T-cell (primary cell): ENCODE measurements at places on chromosomes 7 and 10.

GRCh38 chr7:21371360-21371759, 56.5 kb upstream of the SP4 start:
- H3K27me3 ChIP-seq: no peaks in the 10 kb centered on the region
- no peak overlapping the region for H3K4me3 ChIP-seq
- H3K36me3 ChIP-seq: no peaks in the 10 kb centered on the region
- no peaks in the 10 kb centered on the region for H3K4me1 ChIP-seq
- H3K27ac ChIP-seq: no peak overlapping the region

- no peaks in the 10 kb centered on the region for H3K27me3 ChIP-seq
- no peaks in the 10 kb centered on the region for H3K4me1 ChIP-seq
- H3K4me3 ChIP-seq: no peak overlapping the region
- peaks cover 72% of the 10 kb centered on the region for H3K36me3 ChIP-seq
These were observed 6.9 kb downstream of the SRI start for GRCh38 chr7:88212918-88213317.

DNA sequence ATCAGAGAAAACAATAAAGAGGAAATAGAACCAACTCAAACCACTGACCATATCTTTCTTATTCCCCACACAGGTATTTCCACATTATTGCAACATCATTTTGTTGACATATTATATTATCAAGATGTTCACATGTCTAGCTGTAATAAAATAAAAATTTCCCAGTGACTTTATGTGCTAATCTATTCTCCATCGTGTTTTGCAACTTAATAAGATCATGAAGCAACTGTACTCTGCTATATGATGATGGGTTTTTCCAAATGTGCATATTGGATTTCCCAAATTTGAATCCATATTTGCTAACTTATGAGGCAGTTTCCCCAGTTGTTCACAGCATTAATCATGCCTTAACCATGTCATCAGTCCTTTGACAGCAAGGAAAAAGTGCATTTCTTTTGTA, 127.8 kb downstream of the ITGB8 start:
- no peaks in the 10 kb centered on the region for H3K36me3 ChIP-seq
- H3K4me3 ChIP-seq: no peak overlapping the region
- H3K27ac ChIP-seq: no peak overlapping the region
- no peak for DNase-seq
- H3K27me3 ChIP-seq: no peaks in the 10 kb centered on the region

GRCh38 chr7:120783273-120783672, 74.7 kb downstream of the TSPAN12 start:
- DNase-seq: no peak
- no peaks in the 10 kb centered on the region for H3K36me3 ChIP-seq
- no peaks in the 10 kb centered on the region for H3K27me3 ChIP-seq
- no peak overlapping the region for H3K27ac ChIP-seq
- H3K4me1 ChIP-seq: no peaks in the 10 kb centered on the region
- H3K4me3 ChIP-seq: no peak overlapping the region

GRCh38 chr10:44065788-44066526, 318.9 kb downstream of the CXCL12 start:
- no peaks in the 10 kb centered on the region for H3K4me1 ChIP-seq
- H3K27ac ChIP-seq: no peak overlapping the region
- no peak overlapping the region for H3K4me3 ChIP-seq
- H3K27me3 ChIP-seq: no peaks in the 10 kb centered on the region

- H3K27ac ChIP-seq: peak overlapping the region; percentile 83
- no peak for DNase-seq
These were observed 1.2 kb downstream of the PIP4K2A start for GRCh38 chr10:22712956-22713852.

DNA sequence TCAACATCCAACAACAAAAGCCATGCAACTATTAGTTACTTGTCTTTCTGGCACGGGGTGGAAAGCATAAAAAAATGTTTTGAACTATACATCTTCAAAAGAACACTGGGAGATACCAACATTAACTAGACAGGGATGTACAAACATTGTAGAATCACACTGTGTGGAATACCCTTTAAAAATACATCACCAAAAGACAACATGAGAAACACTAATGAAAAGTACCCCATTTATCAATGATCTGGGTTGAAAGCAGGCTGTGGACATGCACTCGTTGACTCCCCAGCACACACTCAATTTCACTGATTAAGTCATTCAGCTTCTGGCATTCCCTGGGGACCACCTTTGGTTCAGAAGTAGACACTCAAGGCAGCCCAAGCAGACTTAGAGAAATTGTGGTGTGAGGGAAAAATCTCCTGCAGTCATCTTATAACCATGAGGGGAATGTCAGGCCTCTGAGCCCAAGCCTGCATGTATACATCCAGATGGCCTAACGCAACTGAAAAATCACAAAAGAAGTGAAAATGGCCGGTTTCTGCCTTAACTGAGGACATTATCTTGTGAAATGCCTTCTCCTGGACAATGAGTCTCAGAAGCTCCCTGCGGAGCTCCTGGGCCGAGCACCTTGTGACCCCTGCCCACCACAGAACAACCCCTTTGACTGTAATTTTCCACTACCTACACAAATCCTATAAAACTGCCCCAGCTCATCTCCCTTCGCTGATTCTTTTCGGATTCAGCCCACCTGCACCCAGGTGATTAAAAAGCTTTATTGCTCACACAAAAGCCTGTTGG, 53.0 kb downstream of the CACUL1 start:
- H3K4me3 ChIP-seq: no peak overlapping the region
- no peaks in the 10 kb centered on the region for H3K27me3 ChIP-seq
- H3K4me1 ChIP-seq: peaks cover 32% of the 10 kb centered on the region
- no peak for DNase-seq
- no peak overlapping the region for H3K27ac ChIP-seq
- peaks cover 3% of the 10 kb centered on the region for H3K36me3 ChIP-seq

DNA sequence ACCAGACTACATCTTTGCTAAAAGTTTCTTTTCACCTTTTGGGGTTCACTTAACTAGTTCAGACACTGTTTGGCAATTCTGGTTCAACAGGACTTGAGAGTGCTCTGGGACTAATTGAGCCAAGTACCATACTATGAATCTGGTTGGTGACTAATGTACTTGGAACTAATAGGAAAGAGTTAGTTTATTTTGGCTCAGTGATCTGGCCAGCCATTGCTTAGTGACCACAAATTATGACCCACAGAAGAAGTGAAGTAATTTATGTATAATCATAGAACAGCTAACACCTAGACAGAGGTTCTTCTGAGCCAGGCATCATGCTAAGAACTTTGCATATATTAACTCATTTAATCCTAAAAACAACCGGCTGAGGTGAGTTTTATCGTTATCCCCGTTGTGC, 126.5 kb upstream of the JCAD start:
- no peak overlapping the region for H3K4me3 ChIP-seq
- no peak overlapping the region for H3K27ac ChIP-seq
- H3K4me1 ChIP-seq: no peaks in the 10 kb centered on the region
- H3K36me3 ChIP-seq: no peaks in the 10 kb centered on the region

- H3K27ac ChIP-seq: no peak overlapping the region
- H3K36me3 ChIP-seq: no peaks in the 10 kb centered on the region
- no peaks in the 10 kb centered on the region for H3K27me3 ChIP-seq
- DNase-seq: no peak
- no peaks in the 10 kb centered on the region for H3K4me1 ChIP-seq
- no peak overlapping the region for H3K4me3 ChIP-seq
These were observed 69.4 kb upstream of the HECTD2 start for GRCh38 chr10:91340613-91341362.

GRCh38 chr10:94630017-94630688, 53.4 kb upstream of the CYP2C18 start:
- no peaks in the 10 kb centered on the region for H3K4me1 ChIP-seq
- H3K4me3 ChIP-seq: no peak overlapping the region
- DNase-seq: no peak
- no peaks in the 10 kb centered on the region for H3K27me3 ChIP-seq
- no peak overlapping the region for H3K27ac ChIP-seq

- no peaks in the 10 kb centered on the region for H3K4me1 ChIP-seq
- no peak for DNase-seq
- no peak overlapping the region for H3K27ac ChIP-seq
- peaks cover 14% of the 10 kb centered on the region for H3K36me3 ChIP-seq
- no peaks in the 10 kb centered on the region for H3K27me3 ChIP-seq
These were observed 57.9 kb downstream of the NOD1 start for GRCh38 chr7:30420662-30421061.

DNA sequence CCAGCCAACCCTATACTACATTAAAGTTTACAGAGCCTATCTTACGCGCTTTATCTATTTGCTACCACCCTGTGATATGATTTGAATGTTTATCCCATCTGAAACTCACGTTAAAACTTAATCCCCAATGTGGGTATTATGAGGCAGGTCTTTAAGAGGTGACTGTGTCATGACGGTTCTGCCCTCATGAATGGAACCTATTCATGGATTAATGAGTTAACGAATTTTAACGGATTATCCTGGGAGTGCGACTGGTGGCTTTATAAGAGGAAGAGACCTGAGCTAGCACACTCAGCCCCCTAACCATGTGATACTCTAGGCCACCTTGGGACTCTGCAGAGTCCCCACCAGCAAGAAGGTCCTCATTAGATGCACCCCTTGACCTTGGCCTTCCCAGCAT, 37.8 kb downstream of the SRPK2 start:
- H3K36me3 ChIP-seq: no peaks in the 10 kb centered on the region
- peak overlapping the region; percentile 74 for H3K27ac ChIP-seq

GRCh38 chr10:78913219-78914059, 155.3 kb upstream of the ZMIZ1 start:
- no peaks in the 10 kb centered on the region for H3K27me3 ChIP-seq
- no peaks in the 10 kb centered on the region for H3K36me3 ChIP-seq
- DNase-seq: no peak
- H3K27ac ChIP-seq: no peak overlapping the region

DNA sequence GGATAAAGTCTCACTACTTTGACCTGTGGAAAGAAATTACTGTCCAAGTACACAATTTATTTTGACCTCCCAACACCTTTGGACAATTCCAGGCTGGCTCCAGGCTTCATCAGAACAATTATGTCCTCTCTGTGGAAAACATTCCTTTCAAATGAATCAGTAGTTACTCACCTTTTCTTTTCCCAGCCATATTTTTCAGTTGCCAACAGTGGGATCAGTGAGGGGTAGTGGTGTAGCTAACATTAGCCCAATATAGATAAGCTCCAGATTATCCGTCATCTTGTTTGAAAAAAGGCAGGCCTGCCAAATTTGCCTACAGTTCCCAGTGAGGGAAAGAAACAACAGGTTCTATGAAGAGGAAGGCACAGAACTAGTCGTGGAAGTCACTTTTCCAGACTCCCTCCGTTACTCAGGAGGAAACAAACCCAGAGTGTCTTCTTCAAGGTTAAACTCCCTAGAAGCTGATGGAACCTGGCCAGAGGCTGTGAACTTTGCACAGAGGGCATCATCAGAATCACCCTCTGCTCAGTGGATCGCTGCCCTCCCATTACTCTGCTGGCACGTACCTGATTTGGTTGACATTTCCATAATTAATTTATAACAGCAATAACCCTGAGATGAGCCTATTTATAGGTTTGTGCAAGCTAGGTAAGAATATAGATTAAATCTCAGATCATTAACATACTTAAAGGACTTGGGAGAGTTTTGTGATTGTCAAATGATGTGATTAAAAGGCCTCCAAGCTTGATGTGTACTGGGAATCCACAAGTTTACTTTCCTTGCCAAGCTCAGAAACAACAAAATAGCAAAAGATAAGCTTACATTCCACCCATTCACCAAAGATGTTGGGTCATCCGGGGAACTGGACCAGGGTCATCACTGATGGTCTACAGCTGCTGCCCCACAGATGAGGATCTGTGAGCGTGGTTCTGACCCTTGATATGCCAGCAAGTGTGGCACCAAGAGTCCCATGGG, 654.6 kb upstream of the GALNT17 start:
- H3K4me1 ChIP-seq: no peaks in the 10 kb centered on the region
- no peak for DNase-seq
- no peak overlapping the region for H3K27ac ChIP-seq
- no peaks in the 10 kb centered on the region for H3K36me3 ChIP-seq

DNA sequence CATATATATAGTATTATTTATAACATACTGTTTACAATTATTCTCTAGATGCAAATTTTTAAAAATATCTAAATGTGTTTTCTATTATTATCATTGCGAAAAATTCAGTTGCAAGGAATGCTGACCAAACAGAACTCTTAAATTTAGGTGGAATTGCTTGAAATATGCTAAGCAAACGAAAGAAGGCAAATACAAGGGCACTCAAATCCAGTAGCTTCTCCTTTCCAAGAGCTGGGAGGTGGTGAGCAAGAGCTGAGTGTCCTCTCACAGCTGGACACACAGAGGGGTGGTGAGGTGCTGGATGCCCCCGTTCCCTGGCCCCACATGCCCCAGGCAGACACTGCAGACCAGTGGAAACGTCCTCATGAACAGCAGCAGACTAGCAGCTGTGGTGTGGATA, 166.0 kb downstream of the TAX1BP1 start:
- H3K27ac ChIP-seq: no peak overlapping the region
- H3K4me3 ChIP-seq: no peak overlapping the region
- H3K36me3 ChIP-seq: no peaks in the 10 kb centered on the region
- H3K4me1 ChIP-seq: no peaks in the 10 kb centered on the region
- no peaks in the 10 kb centered on the region for H3K27me3 ChIP-seq
- DNase-seq: no peak

DNA sequence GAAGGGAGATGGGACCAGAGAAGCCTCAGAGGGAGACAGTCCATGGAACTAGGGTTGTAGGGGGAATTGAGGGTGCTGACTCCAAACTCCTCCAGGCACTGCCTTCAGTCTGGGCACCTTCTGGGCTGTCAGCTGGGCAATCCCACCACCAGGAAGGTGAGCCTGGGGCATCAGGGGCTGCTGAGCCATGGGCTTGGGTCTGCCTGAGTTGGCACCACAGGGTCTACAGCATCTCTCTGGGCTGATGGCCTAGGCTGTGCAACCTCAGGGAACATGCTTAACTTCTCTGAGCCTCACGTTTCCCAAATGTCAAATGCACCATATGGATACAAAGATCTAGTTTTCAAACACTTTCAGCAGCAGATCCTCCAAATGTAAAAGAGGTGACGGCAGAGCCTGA, 46.8 kb upstream of the PRLHR start:
- no peaks in the 10 kb centered on the region for H3K36me3 ChIP-seq
- H3K4me1 ChIP-seq: no peaks in the 10 kb centered on the region

- DNase-seq: no peak
- H3K4me3 ChIP-seq: no peak overlapping the region
- no peaks in the 10 kb centered on the region for H3K36me3 ChIP-seq
- H3K27ac ChIP-seq: no peak overlapping the region
- H3K27me3 ChIP-seq: no peaks in the 10 kb centered on the region
These were observed 14.6 kb downstream of the ASB15 start for GRCh38 chr7:123616223-123616622.

- DNase-seq: no peak
- H3K4me1 ChIP-seq: peaks cover 54% of the 10 kb centered on the region
- H3K36me3 ChIP-seq: no peaks in the 10 kb centered on the region
- peak overlapping the region; percentile 32 for H3K4me3 ChIP-seq
- H3K27me3 ChIP-seq: no peaks in the 10 kb centered on the region
These were observed 27.0 kb downstream of the CALML3 start for GRCh38 chr10:5551531-5552375.

DNA sequence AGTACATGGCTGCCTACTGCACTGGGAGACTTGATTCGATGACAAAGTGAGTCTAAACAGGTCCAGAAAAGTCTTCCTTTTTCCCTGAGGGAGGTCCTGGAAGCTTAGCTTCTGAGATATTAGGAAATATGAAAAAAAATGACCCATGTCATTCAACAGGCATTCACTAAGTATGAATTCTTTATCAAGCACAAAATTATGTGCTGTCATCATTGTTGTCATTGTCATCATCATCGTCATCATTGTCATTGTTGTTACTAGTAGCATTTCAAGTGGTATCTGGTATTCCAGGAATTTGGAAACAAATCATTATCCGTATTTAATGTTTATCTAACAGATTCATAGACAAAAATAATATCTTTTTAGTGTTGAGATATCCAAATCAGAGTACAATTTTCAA, 49.7 kb upstream of the HECTD2 start:
- DNase-seq: no peak
- H3K27me3 ChIP-seq: peaks cover 7% of the 10 kb centered on the region
- no peak overlapping the region for H3K27ac ChIP-seq
- no peak overlapping the region for H3K4me3 ChIP-seq
- H3K4me1 ChIP-seq: no peaks in the 10 kb centered on the region
- no peaks in the 10 kb centered on the region for H3K36me3 ChIP-seq
